Central memory CD4-positive, alpha-beta T cell (primary cell): ENCODE measurements at places on chromosomes 16 and 17.

DNA sequence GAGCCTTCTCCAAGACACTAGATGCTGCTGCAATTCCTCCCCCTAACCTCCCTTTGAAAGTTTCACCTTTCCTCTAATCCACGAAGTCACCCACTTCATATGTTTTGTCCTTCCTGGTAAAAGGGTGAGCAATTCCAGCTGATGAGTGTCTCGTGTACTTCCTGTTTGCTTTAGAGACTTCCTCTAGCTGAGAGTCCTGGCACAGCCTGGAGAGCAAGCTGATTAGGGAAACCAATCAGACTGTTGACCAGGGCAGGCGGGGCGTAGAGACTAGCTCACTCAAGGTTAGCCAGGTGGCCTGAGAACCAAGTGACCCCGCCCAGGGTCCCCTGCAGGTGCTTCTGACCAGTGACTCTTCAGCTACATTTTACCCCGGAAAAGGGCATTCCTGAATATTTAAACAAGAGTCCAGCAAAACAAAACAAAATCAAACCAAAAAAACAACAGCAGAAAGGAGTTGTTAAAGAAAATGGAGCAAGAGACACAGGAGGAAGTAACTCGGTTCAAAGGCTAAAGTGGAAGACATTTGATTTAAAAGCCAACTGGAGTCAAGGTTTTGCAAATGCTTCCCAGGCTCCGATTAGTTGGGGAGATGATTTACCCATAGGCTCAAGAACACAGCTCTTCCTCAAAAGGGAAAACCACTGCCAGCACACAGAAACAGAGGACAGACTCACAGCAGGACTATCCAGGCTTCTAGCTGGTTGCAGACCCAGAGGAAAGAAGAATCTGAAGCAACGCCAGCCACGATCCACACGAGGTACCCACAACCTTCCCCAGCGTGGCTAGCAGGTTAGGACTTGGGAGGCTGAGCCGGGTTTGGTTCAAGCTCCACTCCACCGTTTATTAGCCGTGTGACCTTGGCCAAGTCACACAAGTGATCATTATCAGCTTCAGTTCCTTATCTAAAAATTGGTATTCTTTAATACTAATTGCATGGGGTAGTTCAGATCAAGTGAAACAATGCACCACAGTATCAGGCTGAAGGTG is 13.4 kb downstream of the HSPB9 start:
- no peak for DNase-seq

- no peak for DNase-seq
Measured at GRCh38 chr17:49132699-49133364, at the start of gene B4GALNT2. B4GALNT2 (plus strand) TSS chr17:49132769; CDS start chr17:49132793, 24 bp downstream.

DNA sequence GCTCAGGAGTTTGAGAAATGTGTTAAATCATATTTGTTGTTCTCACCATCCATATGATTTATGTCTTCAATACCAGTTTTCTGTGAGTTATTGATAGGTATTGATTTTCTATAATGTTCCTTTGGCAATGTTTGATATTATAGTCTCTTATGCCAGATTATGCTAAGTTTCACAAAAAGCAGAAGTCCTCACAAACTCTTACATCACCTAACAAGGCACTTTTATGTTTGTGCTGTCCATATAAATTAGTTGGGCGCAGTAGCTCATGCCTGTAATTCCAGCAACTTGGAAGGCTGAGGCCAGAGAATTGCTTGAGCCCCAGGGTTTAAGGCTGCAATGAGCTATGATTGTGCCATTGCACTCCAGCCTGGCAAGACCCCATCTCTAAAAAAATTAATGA is 12.6 kb upstream of the UQCRC2 start:
- DNase-seq = no peak

DNA sequence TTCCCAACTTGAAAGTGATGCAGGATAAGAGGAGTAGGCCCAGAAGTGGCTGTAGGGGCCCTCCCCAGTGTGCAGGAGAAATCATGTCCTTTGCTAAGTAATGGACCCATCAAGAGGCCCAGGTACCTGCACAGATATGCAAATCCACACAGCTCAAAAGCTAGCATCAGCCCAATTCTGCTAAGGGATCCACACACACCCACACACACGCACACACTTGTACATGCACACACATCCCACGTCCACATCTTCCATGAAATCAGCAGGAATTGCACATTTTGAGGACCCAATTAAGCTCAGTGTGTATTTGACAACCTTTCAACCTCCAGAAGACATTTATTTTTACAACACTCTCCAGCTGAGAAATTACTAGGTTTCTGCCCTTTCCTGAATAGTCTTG is 184.8 kb downstream of the C16orf78 start:
- DNase-seq = no peak

DNA sequence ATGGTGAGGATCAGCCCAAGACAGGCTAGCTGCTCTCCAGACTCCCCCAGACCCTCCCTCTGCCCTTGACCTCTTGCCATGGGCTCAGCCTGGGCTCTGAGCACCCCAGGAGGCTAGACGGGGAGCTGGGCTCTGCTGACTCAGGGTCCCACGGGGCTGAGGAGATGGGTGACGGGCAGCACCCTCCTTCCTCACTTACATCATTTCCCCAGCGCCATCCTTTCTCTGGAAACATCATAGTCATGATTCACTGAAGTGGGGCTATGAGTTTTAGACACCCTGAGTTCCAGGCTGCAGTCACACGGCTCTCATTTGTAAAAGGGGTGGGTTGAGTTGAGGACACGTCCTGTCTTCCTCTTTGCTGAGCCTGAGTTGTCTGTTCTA is 3.0 kb upstream of the ITGAX start:
- no peak for DNase-seq

DNA sequence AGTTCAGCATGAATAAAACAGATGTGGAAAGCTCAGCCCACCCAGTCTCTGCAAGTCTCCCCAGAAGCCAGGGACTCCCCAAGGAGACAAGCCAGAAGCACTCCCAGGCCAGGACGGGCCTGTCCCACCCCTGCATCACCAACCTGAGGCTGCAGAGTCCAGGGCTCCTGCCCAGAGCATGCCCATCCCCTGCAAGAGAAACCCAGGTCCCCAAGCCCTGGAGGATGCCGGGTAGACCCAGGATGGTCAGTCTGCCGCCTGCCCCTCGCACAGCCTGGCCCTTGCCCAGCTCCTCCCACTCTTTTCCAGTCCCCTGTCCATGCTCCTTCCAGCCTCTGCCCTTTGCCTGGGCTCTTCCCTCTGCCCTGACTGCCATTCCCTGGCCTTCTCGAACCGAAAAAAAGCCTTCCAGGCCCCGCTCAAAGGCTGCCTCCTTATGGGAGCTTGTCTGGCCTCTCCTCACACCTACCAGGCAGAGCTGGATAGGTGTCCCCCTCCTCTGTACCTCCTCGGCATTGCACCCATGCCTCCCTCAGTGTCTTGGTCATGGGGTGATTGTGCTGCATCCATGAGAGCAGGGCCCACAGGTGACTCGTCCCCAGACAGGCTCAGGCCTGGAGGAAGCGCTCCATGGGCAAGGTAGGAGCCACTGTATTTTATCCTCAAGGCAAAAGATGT is 44.8 kb downstream of the BEAN1 start:
- DNase-seq = no peak
